NCI-H1105 (cell line): ENCODE measurements at places on chromosomes 4 and X.
A peak's percentile ranks its signal among the peaks of the same experiment; 100 is the strongest.

GRCh38 chrX:10571260-10571659, 49.1 kb downstream of the MID1 start:
- no peak for DNase-seq

DNA sequence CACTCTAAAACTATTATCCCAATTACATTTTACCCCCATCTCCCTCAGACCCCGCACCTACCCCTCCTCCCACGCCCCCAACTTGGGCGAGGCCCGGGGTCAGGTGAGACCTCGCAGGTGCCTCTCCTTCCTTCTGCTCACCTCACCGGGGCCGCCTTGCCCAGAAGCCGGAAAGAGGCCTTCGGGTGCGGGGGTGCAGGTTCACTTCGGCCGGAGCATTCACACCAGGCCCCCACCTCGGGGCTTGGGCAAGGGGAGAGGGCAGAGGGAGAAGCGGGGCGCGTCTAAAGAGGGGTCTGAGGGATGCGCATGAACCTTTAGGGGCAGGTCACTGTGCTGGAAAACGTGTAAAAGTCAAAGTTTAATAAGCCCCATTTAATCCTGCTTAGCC, 427 bp downstream of the ZNF182 start:
- DNase-seq = no peak

GRCh38 chr4:145824463-145824862, 114.2 kb downstream of the ZNF827 start:
- no peak for DNase-seq

DNA sequence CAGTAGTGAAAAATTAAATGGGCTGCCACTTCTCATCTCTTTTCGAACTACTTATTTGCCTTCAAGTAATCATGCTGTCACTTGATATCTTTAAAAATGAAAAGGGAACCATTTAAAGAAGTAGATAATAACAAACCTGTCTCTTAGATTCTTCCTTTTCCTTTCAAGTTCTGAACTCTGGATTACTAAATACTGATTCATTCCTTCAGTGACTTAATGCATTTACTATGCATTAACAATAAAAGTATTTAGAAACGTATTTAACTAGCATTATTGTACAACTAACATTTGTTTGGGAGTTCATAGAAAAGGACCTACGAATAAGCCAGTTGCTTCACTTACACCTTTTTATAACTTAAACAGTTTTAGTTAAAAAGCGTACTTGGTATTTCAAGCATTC, 61.1 kb upstream of the RAB33B start:
- DNase-seq = no peak

DNA sequence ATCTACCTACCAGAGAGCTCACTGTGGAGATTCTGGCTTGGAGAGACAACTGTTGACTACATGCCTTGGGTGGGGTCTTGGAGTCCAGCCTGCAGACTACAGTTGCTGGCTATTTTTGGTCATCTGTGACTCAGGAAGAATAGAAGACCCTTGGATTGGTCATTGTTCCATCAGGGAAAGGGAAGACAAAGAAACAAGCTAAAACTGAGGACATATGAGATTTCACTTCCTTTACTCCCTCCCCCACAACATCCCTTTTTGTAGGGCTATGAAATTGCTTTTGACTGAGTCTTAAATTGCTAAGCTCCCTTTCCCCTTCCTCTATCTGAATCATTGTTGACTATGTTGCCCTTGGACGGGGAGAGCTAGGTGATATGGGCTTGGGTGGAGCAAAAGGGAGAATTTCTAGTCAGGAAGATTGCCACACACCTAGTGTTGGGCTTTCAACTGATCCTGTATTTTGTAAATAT, 11.7 kb downstream of the MSN start:
- no peak for DNase-seq

GRCh38 chr4:174627473-174627872, 105.2 kb upstream of the HPGD start:
- no peak for DNase-seq

DNA sequence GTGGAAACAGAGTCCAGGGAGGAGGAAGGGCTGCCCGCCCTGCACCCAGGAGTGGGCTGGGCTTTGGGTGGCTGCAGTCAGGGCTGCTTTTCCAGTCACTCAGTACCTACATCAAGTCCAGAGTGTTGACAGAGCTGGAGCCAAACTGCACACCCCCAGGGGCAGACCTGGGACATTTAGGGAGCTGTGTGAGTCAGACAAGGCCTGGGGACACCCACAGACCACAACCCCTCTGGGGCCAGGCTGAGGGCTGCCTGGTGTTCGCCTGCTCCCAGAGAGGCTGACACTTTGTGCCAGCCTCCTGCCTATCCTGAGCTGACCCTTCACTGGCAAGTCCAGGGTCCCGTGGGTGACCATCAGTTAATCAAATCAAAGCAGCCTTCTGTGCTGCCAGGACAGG, 240.0 kb downstream of the BCOR start:
- DNase-seq = no peak

GRCh38 chrX:40299641-40300046, 201.9 kb upstream of the BCOR start:
- DNase-seq = no peak

DNA sequence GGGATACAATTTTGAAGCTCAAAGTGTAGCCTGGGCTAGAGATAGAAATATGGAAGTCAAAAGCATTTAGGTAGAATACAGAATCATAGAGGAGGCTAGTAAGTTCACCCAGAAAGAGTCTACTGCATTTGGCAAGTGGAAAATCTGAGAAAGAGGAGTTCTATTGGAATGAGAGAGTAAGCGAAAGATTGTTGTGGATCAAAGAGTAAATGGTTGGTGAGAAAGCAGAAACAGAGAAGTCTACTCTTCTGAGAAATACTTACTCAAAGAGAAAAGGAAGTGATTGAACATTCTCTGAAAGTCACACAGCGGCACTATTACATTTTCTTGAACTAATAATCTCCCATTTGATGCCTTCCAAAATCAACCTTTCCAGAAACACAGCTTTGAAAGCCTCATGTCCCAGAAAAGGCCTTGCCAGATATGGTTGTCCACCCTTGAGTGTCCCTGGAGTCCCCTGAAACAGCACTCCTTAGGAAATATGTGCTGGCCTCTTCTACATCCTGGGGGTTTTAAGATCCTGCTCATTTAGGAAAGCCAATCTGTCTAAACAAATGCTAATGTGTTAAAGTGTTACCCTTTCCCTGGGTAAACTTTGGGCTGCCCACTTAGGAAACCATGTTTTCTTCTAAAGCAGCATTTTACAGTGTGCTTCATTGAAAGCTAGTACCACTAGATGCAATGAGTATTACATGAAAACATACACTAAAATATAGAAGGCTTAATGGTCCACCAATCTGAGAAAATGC, 132.6 kb downstream of the INPP4B start:
- DNase-seq = no peak

- peak; percentile 82 for DNase-seq
These were observed 4.1 kb downstream of the PLAC8 start for GRCh38 chr4:83110223-83110945.

DNA sequence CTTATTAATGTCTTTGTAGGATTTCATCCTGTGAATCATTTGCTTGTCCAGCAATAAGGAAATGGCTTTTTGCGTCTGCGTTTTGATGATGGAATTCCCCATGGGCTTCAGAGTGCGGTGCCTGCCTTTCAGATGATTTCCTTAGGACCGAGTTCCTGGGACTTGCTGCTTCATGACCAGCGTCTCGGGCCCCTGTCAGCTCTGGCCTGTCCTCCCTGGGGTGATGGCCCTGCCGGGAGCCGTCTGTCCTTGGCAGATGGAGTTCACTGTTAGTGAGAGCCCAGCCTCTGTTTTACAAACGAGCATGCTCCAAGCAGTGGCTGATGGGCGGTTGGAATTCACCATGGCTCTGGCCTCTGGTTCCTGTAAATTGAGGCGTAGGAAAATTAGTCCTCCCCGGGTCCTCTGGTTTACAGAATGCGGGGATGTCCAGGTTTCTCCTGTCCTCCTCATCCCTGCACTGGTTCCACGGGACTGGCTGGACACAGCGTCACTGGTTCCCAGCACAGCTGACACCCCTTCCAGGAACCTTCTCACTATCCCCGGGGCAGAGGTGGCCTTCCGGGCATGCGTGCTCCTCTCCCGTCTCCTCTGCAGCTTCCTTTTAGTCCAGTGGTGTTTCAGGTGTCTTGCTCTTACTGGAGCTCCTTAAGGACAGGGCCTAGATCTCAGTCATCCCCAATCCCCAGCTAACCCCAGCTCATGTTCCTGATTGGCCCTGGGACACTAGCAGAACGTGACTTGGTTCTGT, 34.9 kb downstream of the TBC1D14 start:
- DNase-seq = no peak

- no peak for DNase-seq
These were observed 894.8 kb upstream of the EPHA5 start for GRCh38 chr4:66564901-66565651.

- no peak for DNase-seq
These were observed 48.5 kb downstream of the SNCA start for GRCh38 chr4:89788206-89789072.

GRCh38 chr4:54659749-54660535, 2.2 kb downstream of the KIT start:
- no peak for DNase-seq

DNA sequence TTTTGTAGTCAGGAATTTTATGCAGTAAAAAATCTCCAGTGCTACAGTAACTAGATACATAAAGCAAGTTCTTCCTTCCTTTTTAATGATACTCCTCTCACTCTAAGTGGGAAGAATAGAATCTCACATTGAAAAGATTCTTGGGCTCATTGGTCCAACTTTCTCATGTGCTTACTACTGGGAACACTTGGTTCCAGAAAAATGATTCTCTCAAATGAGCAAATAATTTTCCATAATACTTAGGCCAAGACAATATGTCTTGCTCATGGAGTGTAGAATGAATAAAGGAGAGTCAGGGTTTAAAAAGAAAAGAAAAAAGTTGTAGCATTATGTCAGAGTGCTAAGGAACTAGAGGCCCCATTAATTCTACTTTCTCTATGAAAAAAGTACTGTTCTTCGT, 197.8 kb downstream of the RASL11B start:
- DNase-seq = no peak

DNA sequence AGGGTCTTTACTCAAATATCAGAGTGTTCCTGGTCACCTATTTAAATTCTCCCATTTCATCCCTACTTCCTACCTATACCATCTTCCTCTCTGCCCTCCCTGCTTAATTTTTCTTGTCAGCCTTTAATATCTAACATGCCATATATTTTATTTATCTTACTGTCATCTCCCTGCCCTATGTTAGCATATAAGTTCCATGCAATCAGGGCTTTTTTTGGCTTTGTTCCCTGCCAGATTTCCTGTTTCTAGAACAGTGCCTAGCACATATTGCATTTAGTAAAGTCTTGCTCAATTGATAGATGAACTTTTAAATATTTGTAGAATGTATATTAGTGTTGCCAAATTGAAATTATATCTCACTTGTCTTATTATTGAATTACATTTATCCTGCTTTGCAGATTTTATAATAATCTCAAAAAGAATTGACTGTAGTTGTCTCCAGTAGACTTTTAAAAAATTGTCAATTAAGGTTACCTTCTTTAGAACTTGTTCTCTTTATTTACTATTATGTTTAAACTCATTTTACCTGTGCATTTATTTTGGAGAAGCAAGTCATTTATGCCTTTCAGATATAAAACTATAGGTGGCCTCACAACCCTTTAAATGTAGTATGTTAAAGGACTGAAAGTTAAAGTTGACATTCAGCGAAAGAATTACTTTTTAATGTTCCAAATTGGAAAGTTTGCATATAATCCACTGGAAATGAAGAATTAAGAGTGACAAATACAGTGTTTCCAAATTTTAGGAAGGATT, 108.2 kb upstream of the BMPR1B start:
- no peak for DNase-seq

DNA sequence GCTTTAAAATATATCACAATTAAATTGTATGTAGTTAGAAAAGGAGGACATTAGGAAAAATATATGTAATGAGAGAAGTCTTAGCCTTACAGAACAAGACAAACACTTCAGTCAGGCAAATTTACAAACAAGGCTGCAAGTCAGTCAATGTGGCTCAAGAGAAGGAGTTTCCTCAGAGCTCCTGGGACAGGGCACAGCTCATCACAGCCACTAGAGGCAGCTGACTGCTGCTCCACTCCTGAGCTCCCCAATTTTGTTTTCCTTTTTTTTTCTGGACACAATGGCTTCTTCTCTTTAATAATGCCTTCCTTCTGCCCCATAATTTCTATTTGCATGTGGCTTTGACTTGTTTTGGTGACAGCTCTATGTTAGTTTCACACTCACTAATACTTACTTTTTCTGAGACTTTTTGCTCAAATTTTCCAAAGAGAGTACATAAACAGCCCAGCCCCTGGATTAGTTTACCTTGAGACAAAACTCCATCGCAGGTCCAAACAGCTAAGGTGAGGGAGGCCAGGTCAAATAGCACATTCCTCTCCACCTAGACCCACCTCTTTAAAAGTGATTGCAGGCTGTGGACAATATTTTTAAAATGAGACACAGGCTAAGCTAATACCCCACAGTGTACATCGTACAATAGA, 850.4 kb upstream of the FRG1 start:
- no peak for DNase-seq

DNA sequence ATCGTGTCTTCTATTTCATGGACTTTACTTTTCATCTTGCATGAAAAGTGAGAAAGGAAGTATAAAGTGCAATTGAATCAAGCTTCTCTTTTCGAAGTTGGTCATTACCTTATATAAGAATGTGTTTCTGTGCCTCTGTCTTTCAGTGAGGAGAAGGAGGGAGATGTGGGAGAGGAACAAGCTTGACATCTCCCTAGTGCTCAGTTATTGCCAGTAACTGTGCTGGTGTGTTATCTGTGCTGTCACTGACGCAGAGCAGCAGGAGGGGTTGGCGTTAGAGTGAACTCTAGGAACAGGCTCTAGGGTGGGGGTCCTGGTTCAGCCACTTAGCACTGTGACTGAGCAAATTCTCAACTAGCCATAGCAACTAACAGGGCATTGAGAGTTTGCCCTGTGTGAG, 34.0 kb upstream of the TBC1D9 start:
- no peak for DNase-seq

DNA sequence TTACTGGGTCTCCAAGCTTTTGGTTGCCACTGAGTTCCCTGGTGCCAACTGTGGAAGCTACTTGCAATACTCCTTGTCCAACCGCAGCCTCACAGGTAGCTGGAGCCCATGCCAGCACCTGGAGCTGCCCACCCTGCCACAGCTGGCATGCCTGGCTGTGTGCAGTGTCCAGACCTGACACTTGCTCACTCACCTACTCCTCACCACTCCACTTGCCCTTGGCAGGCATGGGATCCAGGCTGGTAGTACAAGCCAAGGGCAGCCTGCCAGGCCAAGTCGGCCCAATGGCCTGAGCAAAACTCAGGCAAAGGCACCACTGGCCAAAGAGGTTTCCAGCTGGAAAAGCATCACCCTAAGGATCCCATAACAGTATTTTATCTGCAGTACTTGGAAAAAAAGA, 246.3 kb downstream of the PDGFC start:
- no peak for DNase-seq

GRCh38 chr4:97994765-97995465, 148.4 kb downstream of the STPG2 start:
- no peak for DNase-seq

GRCh38 chr4:151004222-151004621, 10.9 kb downstream of the LRBA start:
- DNase-seq = no peak
